Bladder microvascular endothelial cell (primary cell): ENCODE measurements at places on chromosomes 12 and 14. TPM values are rescaled to one million over a fixed set of nuclear protein-coding genes. Genes with fewer than 3 reads are reported as not detected.

The ARHGEF40 gene
- 3.1 and 9.9 TPM in 2 replicates for total RNA-seq

The GPR84 gene
- total RNA-seq: 0.16 TPM in 1 of 2 replicates, not detected in the other

The RBMS2 gene
- 25.1 and 65.6 TPM in 2 replicates for total RNA-seq

The RNASE3 gene
- total RNA-seq: not detected in 2 replicates

The ARMH4 gene
- total RNA-seq: 1.3 and 1.6 TPM in 2 replicates

The TIMELESS gene
- total RNA-seq: 11.3 and 15.8 TPM in 2 replicates

The PRH2 gene
- total RNA-seq: 0.19 TPM in 1 of 2 replicates, not detected in the other

The KCNMB4 gene
- 0.32 and 0.57 TPM in 2 replicates for total RNA-seq

The MYF6 gene
- not detected in 2 replicates for total RNA-seq

The NRXN3 gene
- total RNA-seq: 0.16 and 0.19 TPM in 2 replicates

The CD4 gene
- not detected in 2 replicates for total RNA-seq

The WNT1 gene
- not detected in 2 replicates for total RNA-seq

The HAL gene
- under 0.01 and 0.25 TPM in 2 replicates for total RNA-seq

The PLEKHA5 gene
- total RNA-seq: 8.6 and 15.2 TPM in 2 replicates

The FGD4 gene
- 36.9 and 42.9 TPM in 2 replicates for total RNA-seq

The ADGRD1 gene
- total RNA-seq: 0.06 and 0.16 TPM in 2 replicates

The PLA2G1B gene
- total RNA-seq: not detected in 2 replicates

The SYNJ2BP gene
- 11.8 and 22.0 TPM in 2 replicates for total RNA-seq

The SERPINA5 gene
- 0.31 TPM in 1 of 2 replicates, not detected in the other for total RNA-seq

The BCL2L2 gene
- total RNA-seq: 7.4 and 13.0 TPM in 2 replicates

The PRB2 gene
- total RNA-seq: not detected in 2 replicates

The CLEC4E gene
- total RNA-seq: not detected in 2 replicates

The DCAF5 gene
- total RNA-seq: 9.9 and 20.2 TPM in 2 replicates

The MAP1LC3B2 gene
- total RNA-seq: 0.31 and 0.32 TPM in 2 replicates

The TROAP gene
- 5.3 and 12.5 TPM in 2 replicates for total RNA-seq

The TESPA1 gene
- not detected in 2 replicates for total RNA-seq

The CDH24 gene
- total RNA-seq: 8.7 and 10.9 TPM in 2 replicates

The ARHGAP9 gene
- total RNA-seq: under 0.01 TPM in 1 of 2 replicates, not detected in the other

The OR6C2 gene
- total RNA-seq: not detected in 2 replicates

The FAM222A gene
- total RNA-seq: under 0.01 and 0.25 TPM in 2 replicates

The CYP46A1 gene
- total RNA-seq: 0.13 and 0.16 TPM in 2 replicates

The OVCH1 gene
- total RNA-seq: not detected in 2 replicates

The FBXL14 gene
- total RNA-seq: 10.7 and 17.1 TPM in 2 replicates

The ALG10 gene
- 5.8 and 13.8 TPM in 2 replicates for total RNA-seq

The PIWIL1 gene
- not detected in 2 replicates for total RNA-seq

The SLC10A1 gene
- total RNA-seq: not detected in 2 replicates

The FAM234B gene
- total RNA-seq: 5.5 and 17.5 TPM in 2 replicates

The RNU4-1 gene
- total RNA-seq: under 0.01 TPM in 1 of 2 replicates, not detected in the other

The ABCC9 gene
- under 0.01 and 0.13 TPM in 2 replicates for total RNA-seq

The AQP6 gene
- not detected in 2 replicates for total RNA-seq

The DPY19L2 gene
- total RNA-seq: 0.16 and 3.2 TPM in 2 replicates

The INF2 gene
- 56.7 and 122 TPM in 2 replicates for total RNA-seq

The GPX2 gene
- total RNA-seq: not detected in 2 replicates

The AVPR1A gene
- total RNA-seq: not detected in 2 replicates

The GPD1 gene
- total RNA-seq: not detected in 2 replicates

The RPL10L gene
- total RNA-seq: not detected in 2 replicates

The PTPRO gene
- total RNA-seq: under 0.01 and 0.06 TPM in 2 replicates

The ABHD12B gene
- total RNA-seq: not detected in 2 replicates
